Activated T-helper 17 cell treated with anti-CD3 and anti-CD28 coated beads, Interleukin-2, amount 50 U/mL, for 72 hours (primary cell): ENCODE measurements at places on chromosomes 11 and 22. TPM values are rescaled to one million over a fixed set of nuclear protein-coding genes. Genes with fewer than 3 reads are reported as not detected.
A peak's percentile ranks its signal among the peaks of the same experiment; 100 is the strongest.

The TST gene
- total RNA-seq, result 8.2 TPM

GRCh38 chr22:35517207-35517606 lies 23.4 kb upstream of the RASD2 start:
- peaks cover 40% of the 10 kb centered on the region for H3K27me3 ChIP-seq
- no peak overlapping the region for H3K27ac ChIP-seq
- ATAC-seq, result no peak
- no peaks in the 10 kb centered on the region for H3K36me3 ChIP-seq
- no peak overlapping the region for H3K4me3 ChIP-seq

- no peaks in the 10 kb centered on the region for H3K27me3 ChIP-seq
- no peaks in the 10 kb centered on the region for H3K4me1 ChIP-seq
- no peak overlapping the region for H3K4me3 ChIP-seq
Measured at GRCh38 chr22:20613301-20613700, 105.9 kb downstream of the MED15 start.

The YWHAH gene
- 211 TPM for total RNA-seq

GRCh38 chr11:27200779-27201453 lies 160.3 kb downstream of the BBOX1 start:
- ATAC-seq, result no peak
- H3K36me3 ChIP-seq, result no peaks in the 10 kb centered on the region
- no peak overlapping the region for H3K27ac ChIP-seq
- H3K4me3 ChIP-seq, result no peak overlapping the region

DNA sequence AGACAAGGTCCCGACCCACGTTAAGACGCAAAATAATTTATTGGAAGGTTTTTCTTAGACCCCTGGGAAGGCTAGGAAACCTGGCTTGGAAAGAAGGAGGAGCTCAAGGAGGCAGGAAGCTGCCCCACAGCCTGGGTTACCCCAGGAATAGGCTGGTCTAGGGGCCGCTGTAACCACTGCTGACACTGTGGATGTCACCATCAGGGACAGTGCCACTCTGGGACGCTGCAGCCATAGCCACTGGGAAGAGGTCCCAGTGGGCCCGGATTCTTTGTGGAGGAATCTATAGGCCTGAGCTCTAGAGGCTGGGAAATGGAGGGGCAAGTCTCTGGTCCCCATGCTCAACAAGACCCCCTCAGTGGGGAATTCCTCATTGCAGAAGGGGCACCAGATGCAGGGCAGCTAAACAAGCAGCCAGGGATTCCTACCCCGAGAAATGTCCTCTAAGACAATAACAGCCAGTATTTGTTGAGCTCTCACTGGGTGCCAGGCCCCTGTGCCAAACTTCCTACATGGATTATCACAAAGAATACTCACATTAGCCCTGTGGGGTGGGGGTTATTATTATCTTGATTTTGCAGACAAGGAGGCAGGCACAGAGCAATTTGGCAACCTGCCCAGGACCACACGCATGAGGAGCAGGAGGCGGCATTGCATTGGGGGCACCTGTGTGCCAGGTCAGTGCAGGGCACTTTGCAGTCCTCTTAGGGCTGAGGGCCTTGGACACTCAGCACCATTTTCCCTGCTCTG lies 19.5 kb upstream of the CHKA start:
- H3K4me1 ChIP-seq, result no peaks in the 10 kb centered on the region
- no peak for ATAC-seq
- no peaks in the 10 kb centered on the region for H3K27me3 ChIP-seq
- no peak overlapping the region for H3K4me3 ChIP-seq
- no peak overlapping the region for H3K27ac ChIP-seq

- ATAC-seq, result no peak
- H3K36me3 ChIP-seq, result no peaks in the 10 kb centered on the region
- no peak overlapping the region for H3K27ac ChIP-seq
- no peaks in the 10 kb centered on the region for H3K4me1 ChIP-seq
- H3K27me3 ChIP-seq, result peaks cover 51% of the 10 kb centered on the region
- H3K4me3 ChIP-seq, result no peak overlapping the region
Measured at GRCh38 chr22:49737101-49737551, 90.5 kb downstream of the BRD1 start.

The BTBD18 gene
- total RNA-seq, result not detected

DNA sequence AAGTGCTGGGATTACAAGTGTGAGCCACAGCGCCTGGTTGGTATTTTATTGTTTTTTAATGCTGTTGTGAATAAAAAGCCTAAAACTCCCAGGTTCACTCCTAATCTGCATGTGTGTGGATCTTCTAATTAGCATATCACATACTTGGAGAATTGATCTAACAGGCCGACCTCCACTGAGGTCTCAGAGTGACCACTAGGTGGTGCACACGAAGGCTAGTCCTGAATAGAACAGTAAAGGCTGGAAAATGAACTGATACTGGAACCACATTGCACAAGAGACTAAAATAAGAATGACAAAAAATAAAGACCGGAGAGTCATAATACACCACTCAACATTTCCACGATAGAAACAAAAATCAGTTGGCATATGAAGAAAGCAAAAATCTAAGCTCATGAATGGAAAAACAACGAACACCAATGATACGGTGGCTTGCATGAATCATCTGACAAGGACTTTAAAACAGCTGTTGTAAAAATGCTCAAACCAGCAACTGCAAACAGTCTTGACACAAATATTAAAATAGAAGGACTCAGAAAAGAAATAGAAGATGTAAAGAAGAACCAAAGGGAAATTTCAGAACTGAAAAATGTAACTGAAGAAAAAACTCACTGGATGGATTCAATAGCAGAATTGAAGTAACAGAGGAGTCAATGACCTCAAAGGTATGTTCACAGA lies 19.2 kb downstream of the PIM3 start:
- H3K4me3 ChIP-seq, result peak overlapping the region; percentile 43
- H3K4me1 ChIP-seq, result peaks cover 21% of the 10 kb centered on the region
- peak; percentile 35 for ATAC-seq
- peak overlapping the region; percentile 73 for H3K27ac ChIP-seq

The C1QTNF5 gene
- total RNA-seq, result not detected

- H3K27me3 ChIP-seq, result no peaks in the 10 kb centered on the region
- no peak overlapping the region for H3K4me3 ChIP-seq
- peaks cover 19% of the 10 kb centered on the region for H3K4me1 ChIP-seq
- no peak overlapping the region for H3K27ac ChIP-seq
- H3K36me3 ChIP-seq, result peaks cover 10% of the 10 kb centered on the region
- ATAC-seq, result no peak
Measured at GRCh38 chr11:66547662-66548009, 933 bp downstream of the ACTN3 start.

The PHETA2 gene
- 2.5 TPM for total RNA-seq

- H3K4me1 ChIP-seq, result no peaks in the 10 kb centered on the region
- H3K4me3 ChIP-seq, result no peak overlapping the region
- H3K27me3 ChIP-seq, result peaks cover 30% of the 10 kb centered on the region
- no peaks in the 10 kb centered on the region for H3K36me3 ChIP-seq
Measured at GRCh38 chr22:29715240-29715639, 4.6 kb upstream of the CABP7 start.

DNA sequence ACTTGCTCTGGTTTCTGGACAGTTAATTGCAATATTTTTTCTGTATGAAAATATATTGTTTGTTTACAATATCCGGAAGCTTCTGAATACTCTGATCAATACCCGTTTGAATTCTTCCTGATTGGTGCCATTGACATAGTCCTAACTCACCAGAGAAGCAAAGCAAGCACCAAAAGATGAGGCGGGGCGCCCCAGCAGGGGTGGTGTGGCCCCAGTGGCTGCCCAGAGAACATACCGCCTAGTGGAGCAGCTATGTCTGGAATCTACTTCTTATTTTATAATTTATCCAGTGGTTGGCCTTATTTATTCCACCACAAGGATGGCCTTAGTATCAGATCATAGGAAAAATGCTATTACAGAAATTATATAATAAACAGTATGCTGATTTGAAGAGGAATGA lies 610.7 kb downstream of the JRKL start:
- no peaks in the 10 kb centered on the region for H3K4me1 ChIP-seq
- H3K27me3 ChIP-seq, result no peaks in the 10 kb centered on the region
- ATAC-seq, result no peak
- H3K27ac ChIP-seq, result no peak overlapping the region
- no peak overlapping the region for H3K4me3 ChIP-seq

The OR52A1 gene
- not detected for total RNA-seq

- H3K27me3 ChIP-seq, result no peaks in the 10 kb centered on the region
- ATAC-seq, result no peak
- H3K4me3 ChIP-seq, result no peak overlapping the region
- H3K27ac ChIP-seq, result no peak overlapping the region
- H3K4me1 ChIP-seq, result peaks cover 13% of the 10 kb centered on the region
Measured at GRCh38 chr11:9700105-9700801, 36.4 kb downstream of the SWAP70 start.

The OR2D2 gene
- total RNA-seq, result not detected

DNA sequence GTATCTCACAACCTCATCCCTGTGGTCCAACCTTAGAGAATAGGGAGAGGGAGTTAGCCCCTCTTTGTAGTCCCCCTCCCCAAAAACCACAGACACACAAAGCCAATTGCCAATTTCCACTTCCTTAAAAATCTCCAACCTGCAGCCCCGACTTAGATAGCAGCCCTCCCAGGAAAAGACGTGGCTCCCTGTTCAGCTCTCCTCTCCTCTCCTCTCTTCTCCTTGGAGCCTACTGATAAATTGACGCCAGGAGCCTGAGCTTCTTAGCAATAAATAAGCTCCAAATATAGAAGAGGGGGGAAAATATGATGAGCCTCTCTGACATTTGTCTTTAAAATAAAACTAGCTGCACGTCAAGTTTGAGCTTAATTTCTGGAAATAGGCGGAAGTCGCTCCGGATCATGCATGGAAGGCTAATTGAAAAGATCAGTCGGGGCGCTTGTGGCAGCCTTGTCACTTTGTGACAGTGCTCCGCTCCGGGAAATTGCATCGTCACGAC lies 7.3 kb downstream of the PAX6 start:
- no peak overlapping the region for H3K27ac ChIP-seq
- ATAC-seq, result no peak
- peak overlapping the region; percentile 61 for H3K4me3 ChIP-seq
- H3K4me1 ChIP-seq, result peaks cover 17% of the 10 kb centered on the region
- peaks cover 50% of the 10 kb centered on the region for H3K36me3 ChIP-seq
- H3K27me3 ChIP-seq, result peaks cover 76% of the 10 kb centered on the region

- peak overlapping the region; percentile 20 for H3K27ac ChIP-seq
- peaks cover 21% of the 10 kb centered on the region for H3K4me1 ChIP-seq
- H3K4me3 ChIP-seq, result peak overlapping the region; percentile 90
- peak; percentile 66 for ATAC-seq
Measured at GRCh38 chr11:118608360-118609227, 1.2 kb downstream of the PHLDB1 start.

- H3K4me1 ChIP-seq, result peaks cover 13% of the 10 kb centered on the region
- H3K27me3 ChIP-seq, result peaks cover 57% of the 10 kb centered on the region
- H3K4me3 ChIP-seq, result peak overlapping the region; percentile 70
- H3K27ac ChIP-seq, result no peak overlapping the region
- ATAC-seq, result no peak
- no peaks in the 10 kb centered on the region for H3K36me3 ChIP-seq
Measured at GRCh38 chr11:19777039-19777376, 64.4 kb downstream of the NAV2 start.

The PIH1D2 gene
- total RNA-seq, result 0.54 TPM

The OR51I1 gene
- total RNA-seq, result not detected

- peaks cover 44% of the 10 kb centered on the region for H3K4me1 ChIP-seq
- peaks cover 63% of the 10 kb centered on the region for H3K36me3 ChIP-seq
- no peaks in the 10 kb centered on the region for H3K27me3 ChIP-seq
- H3K27ac ChIP-seq, result peak overlapping the region; percentile 97
- peak; percentile 85 for ATAC-seq
Measured at GRCh38 chr11:62709247-62710000, 1.9 kb downstream of the GNG3 start.

- no peak overlapping the region for H3K4me3 ChIP-seq
- H3K4me1 ChIP-seq, result no peaks in the 10 kb centered on the region
- peak; percentile 24 for ATAC-seq
- H3K27ac ChIP-seq, result no peak overlapping the region
- H3K36me3 ChIP-seq, result no peaks in the 10 kb centered on the region
Measured at GRCh38 chr11:34313099-34313517, 44.7 kb downstream of the ABTB2 start.

The TMEM191C gene
- total RNA-seq, result 0.82 TPM

The TIGD3 gene
- total RNA-seq, result 0.95 TPM

GRCh38 chr11:27626269-27626937 lies 73.9 kb downstream of the BDNF start:
- no peak for ATAC-seq
- H3K27me3 ChIP-seq, result no peaks in the 10 kb centered on the region
- no peaks in the 10 kb centered on the region for H3K36me3 ChIP-seq
- no peak overlapping the region for H3K27ac ChIP-seq
- no peaks in the 10 kb centered on the region for H3K4me1 ChIP-seq
- H3K4me3 ChIP-seq, result no peak overlapping the region

DNA sequence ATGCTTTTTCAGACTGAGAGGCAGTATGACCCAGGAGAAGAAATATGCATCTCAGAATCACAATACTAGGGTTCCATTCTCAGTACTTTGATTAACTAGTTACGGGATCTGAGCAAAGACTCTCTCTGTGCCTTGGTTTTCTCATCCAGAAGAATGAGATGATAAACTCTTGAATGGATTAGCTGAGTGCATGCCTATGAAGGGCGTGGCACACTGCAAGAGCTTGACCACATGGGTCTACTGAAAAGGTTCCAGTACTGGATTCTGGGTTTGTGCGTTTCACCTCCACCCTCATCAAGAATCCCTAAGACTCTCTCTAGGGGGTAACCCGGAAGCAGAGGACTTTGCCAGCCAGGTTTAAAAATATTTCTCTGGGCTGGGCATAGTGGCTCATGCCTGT lies 25.6 kb downstream of the PGA5 start:
- H3K27me3 ChIP-seq, result no peaks in the 10 kb centered on the region
- no peak overlapping the region for H3K27ac ChIP-seq
- no peaks in the 10 kb centered on the region for H3K36me3 ChIP-seq
- no peak for ATAC-seq
- H3K4me1 ChIP-seq, result no peaks in the 10 kb centered on the region
